NCI-H1930 (cell line): ENCODE measurements at places on chromosomes 1 and 21.

GRCh38 chr1:103283841-103284669 lies 175.7 kb upstream of the COL11A1 start:
- no peak for DNase-seq

DNA sequence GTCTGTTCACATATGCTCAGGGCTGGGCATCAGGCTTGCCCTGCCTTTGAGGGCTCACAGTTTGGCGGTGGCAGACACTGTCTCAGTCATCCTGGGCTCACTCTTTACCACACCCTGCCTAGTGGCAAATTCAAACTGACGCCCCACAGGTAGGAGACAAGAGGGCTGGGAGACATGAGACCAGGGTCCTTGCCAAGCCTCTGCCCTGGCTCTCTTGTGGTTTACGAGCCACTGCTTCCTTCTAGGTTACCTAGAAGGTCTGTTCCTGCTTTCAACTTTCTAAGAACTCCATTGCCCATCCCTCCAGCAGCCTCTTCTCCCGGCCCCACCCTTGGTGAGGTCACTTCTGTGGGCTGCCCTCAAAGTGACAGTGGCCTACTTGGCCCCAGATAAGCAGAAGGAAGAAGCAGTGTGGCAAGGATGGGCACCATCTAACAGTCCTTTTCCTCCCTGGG lies 10.5 kb downstream of the KIF21B start:
- DNase-seq = no peak

- no peak for DNase-seq
Observed at GRCh38 chr1:25985670-25986069, 12.2 kb downstream of the PAFAH2 start.

- DNase-seq = no peak
Observed at GRCh38 chr1:230807561-230808280, 60.5 kb downstream of the CAPN9 start.

DNA sequence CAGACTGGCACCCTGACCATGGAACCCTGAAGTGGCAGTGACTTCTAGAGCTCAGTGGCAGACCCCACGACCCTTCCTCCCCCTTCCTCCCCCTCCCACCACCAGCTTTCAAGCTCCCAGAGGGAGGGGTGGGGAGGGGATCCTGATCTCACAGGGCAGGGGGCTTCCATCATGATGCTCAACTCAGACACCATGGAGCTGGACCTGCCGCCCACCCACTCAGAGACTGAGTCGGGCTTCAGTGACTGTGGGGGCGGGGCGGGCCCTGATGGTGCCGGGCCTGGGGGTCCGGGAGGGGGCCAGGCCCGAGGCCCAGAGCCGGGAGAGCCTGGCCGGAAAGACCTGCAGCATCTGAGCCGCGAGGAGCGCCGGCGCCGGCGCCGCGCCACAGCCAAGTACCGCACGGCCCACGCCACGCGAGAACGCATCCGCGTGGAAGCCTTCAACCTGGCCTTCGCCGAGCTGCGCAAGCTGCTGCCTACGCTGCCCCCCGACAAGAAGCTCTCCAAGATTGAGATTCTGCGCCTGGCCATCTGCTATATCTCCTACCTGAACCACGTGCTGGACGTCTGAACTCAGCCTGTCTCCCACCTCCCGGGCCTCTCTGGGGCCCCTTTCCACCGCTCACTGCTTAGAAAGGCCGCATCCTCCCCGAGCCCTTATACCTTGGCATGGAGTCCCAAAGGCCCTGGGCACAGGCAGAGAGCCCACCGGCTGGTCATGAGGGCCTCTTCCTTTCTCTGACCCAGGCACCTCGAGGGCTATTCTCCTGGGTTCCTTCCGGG lies 3.9 kb downstream of the NHLH1 start:
- DNase-seq = no peak

DNA sequence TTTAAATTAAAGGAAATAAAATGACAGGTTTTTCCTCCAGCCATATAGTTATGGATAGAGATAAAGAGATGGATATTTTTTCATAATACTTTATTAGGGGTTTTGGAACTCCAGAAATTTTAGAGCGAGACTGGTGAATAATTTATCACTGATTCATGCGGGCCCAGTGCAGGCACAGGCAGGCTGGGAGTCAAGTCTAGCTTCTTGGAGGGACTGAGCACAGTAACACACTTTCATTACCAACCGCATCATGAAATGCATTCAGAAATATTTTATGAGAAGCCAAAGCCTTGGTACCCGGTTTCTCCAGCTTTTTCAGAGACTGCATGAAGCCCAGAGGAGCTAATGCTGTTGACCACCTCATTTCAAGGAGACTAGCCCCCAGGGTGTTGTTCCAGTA lies 215.6 kb downstream of the TNR start:
- no peak for DNase-seq

GRCh38 chr21:33088384-33088783 lies 18.4 kb downstream of the OLIG1 start:
- DNase-seq = no peak

DNA sequence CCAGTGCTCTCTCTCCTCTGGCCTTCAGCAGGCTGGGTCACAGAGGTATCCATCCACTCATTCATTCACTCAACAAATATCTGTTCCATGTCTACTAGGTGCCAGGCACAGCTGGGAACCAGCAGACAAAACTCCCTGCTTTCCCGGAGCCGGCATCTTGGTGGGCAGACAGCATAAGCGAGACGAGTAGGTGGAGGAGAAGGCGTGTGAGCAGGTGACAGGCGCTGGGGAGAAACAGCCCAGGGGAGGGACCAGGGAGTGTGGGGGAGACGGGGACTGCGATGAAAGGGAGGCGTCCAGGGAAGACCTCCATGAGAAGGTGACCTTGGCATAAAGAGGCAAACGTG lies 11.0 kb upstream of the KCNAB2 start:
- DNase-seq = no peak
